ENCODE measurements at places on chromosomes 6 and 20.

DNA sequence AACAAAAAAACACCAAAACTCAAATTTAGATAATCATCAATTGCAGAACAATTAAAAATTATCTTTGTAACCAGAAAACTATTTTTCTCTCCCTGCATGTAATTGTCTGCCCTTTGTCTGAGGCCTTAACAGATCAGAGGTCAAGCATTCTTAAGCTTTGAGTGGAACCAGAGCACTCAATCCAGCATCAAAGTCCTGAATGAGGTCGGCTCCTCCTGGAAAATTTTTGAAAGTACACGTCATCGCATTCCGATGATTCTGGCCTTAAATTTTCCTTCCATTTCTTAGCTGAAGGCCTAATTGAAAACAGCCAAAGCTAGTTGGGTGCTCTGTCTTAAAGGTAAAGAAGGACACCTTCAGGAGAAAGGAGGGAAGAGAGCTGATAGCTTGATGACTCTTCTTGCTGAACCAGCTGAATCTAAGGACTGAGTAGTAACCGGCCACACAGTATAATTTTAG lies 510.2 kb upstream of the SULF2 start:
- no peak for DNase-seq

- no peak for DNase-seq
Observed at GRCh38 chr20:24149881-24150307, 161.3 kb upstream of the GGTLC1 start.

DNA sequence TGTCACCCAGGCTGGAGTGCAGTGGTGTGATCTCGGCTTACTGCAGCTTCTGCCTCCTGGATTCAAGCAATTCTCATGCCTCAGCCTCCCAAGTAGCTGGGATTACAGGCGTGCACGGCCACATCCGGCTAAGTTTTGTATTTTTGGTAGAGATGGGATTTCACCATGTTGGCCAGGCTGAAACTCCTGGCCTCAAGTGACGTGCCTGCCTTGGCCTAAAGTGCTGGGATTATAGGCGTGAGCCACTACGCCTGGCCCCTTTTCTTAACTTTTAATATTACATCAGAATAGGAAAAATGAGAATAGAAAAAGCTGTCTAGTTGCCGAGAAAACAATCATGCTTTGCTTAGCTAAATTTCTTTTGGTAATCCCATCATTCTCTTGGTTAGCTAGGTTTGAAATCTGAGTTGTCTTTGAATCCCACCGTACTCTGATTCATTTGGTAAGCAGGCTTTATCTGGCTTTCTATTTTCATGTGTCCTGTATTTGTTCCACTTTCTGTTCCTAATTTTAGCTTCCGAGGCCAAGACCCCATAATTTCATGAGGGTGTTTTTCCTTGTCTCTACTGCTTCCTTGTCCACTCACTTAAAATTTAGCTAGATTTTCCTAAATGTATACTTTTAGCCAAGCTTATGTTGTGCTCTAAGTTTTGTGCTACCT lies 83.5 kb downstream of the NCOA3 start:
- DNase-seq, result no peak

GRCh38 chr20:45313065-45313695 lies 5.1 kb upstream of the MATN4 start:
- no peak for DNase-seq

- no peak for DNase-seq
Observed at GRCh38 chr6:77094821-77095220, 368.5 kb downstream of the HTR1B start.

GRCh38 chr20:18284805-18285533 lies 3.4 kb upstream of the ZNF133 start:
- no peak for DNase-seq

GRCh38 chr20:50054626-50055511 lies 58.1 kb downstream of the UBE2V1 start:
- DNase-seq, result no peak

DNA sequence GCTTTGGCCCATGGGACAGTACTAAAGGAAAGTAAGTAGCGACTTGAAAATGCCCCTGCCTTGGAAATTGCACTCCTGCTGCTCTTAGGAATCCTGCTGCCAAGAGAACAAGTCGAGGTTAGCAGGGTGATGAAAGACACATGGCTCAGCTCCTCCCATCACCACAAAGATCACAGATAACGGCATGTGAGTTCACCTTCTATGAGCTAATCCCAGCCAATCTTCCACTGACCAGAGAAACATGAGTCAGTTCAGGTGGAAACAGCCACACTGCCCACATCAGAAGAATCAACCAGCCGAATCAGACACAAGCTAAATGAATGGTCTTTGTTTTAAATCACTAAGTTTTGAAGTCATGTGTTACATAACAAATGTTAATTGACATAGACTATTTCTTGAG lies 106.3 kb downstream of the PRKN start:
- DNase-seq, result no peak

- no peak for DNase-seq
Observed at GRCh38 chr6:7438011-7438410, 48.4 kb downstream of the RIOK1 start.

DNA sequence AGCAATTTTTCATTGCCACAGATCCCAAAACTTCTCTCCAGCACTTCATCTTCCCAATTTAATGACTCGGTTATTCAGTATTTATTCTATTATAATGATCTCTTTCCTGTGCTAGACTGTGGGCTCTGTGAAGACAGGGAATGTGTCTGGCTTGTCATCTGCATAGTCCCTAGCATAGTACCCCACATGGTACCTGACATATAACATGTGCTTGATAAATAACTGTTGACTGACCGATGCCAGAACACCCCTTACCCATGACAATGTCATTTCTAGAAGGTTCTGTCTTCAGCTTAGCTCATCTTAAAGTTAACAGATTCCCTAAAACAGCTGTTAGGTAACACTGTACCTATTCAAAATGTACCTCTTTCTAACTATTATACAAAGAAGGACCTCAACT lies 3.6 kb downstream of the PXMP4 start:
- no peak for DNase-seq

Data from stimulated activated CD4-positive, alpha-beta T cell treated with anti-CD3 and anti-CD28 coated beads, Interleukin-15, amount 100 ng/mL, for 1 hour (primary cell).